ENCODE measurements at places on chromosomes 2 and 18.

- H3K4me1 ChIP-seq, result peaks cover 6% of the 10 kb centered on the region
- no peaks in the 10 kb centered on the region for H3K36me3 ChIP-seq
- peaks cover 17% of the 10 kb centered on the region for H3K27me3 ChIP-seq
- no peak for DNase-seq
- H3K27ac ChIP-seq, result no peak overlapping the region
These were observed 23.8 kb downstream of the FAP start for GRCh38 chr2:162219426-162219825.

DNA sequence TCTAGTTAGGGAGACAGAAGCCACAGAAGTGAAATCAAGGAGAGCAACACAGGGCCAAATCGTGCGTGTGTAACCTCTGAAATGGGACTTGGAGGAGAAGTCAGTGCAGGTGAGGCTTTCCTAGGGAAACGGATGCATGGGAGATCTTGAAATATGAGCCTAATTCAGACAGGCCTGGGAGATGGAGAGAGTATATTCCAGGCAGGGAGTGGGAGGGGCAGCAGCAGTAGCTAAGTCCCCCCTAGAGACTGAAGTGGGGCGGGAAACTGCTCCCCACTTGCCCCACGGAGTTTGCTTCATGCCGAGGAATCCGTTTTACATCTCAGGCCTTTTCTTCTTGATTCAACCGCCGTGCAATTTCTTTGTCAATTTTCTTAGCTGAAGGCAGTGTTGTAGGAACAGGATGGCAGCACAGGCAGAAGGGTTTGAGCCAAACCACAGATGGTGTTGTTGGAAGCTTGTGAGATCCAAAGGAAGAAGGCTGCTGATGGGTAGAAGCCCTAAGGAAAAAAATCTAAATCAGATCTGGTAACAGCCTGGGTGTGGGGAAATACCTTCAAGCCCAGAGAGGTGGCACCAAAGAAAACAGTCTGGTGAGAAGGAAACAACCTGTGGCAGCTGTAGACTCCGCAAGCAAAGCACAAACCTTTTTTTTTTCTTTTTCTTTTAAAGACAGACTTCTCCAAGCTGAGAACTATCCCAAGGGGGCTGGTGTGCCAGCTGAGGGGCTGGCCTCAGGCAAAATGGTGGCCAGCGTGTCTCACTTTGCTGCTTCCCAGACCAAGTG is 40.2 kb downstream of the EPAS1 start:
- H3K36me3 ChIP-seq, result no peaks in the 10 kb centered on the region
- H3K4me3 ChIP-seq, result no peak overlapping the region
- peaks cover 11% of the 10 kb centered on the region for H3K27me3 ChIP-seq

DNA sequence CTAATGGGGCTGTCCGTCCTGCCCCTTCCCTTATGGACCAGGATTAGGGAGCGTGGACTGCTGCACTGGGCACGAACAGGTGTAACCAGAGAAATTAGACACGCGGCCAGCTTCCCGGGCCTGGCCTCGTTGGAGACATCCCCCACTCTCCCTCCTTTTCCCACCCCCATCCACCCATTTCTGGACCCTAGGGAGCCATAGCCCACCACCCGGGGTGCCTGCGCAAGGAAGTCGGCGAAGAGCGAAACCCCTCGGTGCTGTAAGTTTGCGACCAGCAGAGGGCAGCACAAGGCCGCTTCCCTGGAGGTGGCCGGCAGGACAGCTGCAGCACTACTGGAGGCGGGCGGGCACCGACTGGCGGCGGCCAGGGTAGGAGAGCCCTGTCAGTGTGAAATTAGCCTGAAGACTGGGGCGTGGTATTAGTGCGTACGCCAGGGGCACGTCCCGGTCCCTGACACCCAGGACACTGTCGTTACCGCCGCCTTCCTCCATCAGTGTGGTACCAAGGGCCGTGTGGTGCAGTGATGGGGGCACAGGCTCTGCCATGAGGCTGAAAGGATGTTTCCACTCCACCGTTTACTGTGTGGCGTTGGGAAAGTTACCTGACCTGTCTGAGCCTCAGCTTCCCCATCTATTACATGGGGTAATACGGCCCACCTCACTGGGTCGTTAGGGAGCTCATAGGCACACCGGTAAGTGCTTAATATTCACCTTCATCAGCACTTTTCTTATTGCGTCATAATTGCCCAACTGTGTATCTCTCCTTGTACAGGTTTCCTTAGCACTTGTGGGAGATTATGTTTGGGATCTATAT is 36.0 kb upstream of the CD207 start:
- no peaks in the 10 kb centered on the region for H3K36me3 ChIP-seq
- peak overlapping the region; percentile 38 for H3K4me3 ChIP-seq
- peaks cover 8% of the 10 kb centered on the region for H3K4me1 ChIP-seq
- peak; percentile 62 for DNase-seq
- peaks cover 57% of the 10 kb centered on the region for H3K27me3 ChIP-seq

GRCh38 chr18:46402396-46402795 is 254.6 kb downstream of the LOXHD1 start:
- H3K4me1 ChIP-seq, result peaks cover 9% of the 10 kb centered on the region
- peaks cover 21% of the 10 kb centered on the region for H3K27me3 ChIP-seq
- H3K36me3 ChIP-seq, result no peaks in the 10 kb centered on the region
- no peak overlapping the region for H3K27ac ChIP-seq

GRCh38 chr2:239790313-239790712 is 234.8 kb downstream of the NDUFA10 start:
- peaks cover 19% of the 10 kb centered on the region for H3K27me3 ChIP-seq
- H3K36me3 ChIP-seq, result no peaks in the 10 kb centered on the region
- H3K4me1 ChIP-seq, result no peaks in the 10 kb centered on the region
- no peak overlapping the region for H3K4me3 ChIP-seq

- H3K27ac ChIP-seq, result no peak overlapping the region
- no peaks in the 10 kb centered on the region for H3K36me3 ChIP-seq
- DNase-seq, result no peak
- H3K27me3 ChIP-seq, result no peaks in the 10 kb centered on the region
- H3K4me3 ChIP-seq, result no peak overlapping the region
These were observed 17.7 kb upstream of the ARL5A start for GRCh38 chr2:151845884-151846283.

DNA sequence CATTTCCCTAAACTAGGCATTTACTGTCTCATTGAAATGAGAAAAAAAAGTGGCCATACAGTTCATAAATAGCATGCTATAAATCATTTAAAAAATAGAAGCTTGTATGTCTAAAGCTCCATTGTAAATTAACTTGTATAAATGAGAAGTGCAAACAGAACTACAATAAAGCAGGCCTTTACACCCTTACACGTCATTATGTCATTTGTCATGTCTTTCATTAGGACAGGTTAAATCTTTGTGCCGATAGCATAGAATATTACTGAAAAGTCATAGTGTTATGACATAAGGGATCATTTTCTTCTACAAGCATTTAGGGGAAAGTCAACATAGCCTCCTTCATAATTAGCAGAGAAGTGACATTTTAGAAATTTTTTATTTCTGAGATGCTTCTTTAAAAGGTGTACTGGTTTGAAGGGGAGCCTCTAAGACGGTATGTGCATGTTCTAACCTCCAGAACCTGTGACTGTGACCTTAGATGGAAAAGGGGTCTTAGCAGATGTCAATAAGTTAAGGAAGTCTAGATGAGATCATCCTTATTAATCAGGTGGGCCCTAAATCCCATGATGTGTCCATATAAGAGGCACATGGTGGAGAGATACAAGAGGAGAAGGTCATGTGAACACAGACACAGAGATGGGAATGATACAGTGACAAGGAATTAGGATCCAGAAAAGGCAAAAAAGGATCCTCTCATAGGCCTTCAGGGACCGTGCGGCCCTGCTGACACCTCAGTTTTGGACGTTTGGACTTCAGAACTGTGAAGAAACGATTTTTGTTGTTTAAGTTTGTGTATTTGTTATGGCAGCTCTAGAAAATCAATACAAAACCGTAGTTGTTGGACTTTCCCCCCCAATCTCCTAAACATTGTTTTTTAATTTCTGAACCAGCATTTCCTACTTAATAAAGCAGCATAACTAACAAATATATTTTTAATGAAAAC is 863.7 kb downstream of the MBD2 start:
- H3K27ac ChIP-seq, result no peak overlapping the region
- H3K4me3 ChIP-seq, result no peak overlapping the region
- no peak for DNase-seq
- H3K4me1 ChIP-seq, result no peaks in the 10 kb centered on the region

- no peak overlapping the region for H3K27ac ChIP-seq
- H3K4me3 ChIP-seq, result no peak overlapping the region
- no peaks in the 10 kb centered on the region for H3K4me1 ChIP-seq
- peaks cover 15% of the 10 kb centered on the region for H3K36me3 ChIP-seq
- peaks cover 14% of the 10 kb centered on the region for H3K27me3 ChIP-seq
These were observed 62.1 kb downstream of the TNFRSF11A start for GRCh38 chr18:62387257-62387656.
